ENCODE measurements at places on chromosomes 12 and 14.

- DNase-seq: no peak
Measured at GRCh38 chr14:81818271-81818670, 284.6 kb upstream of the SEL1L start.

GRCh38 chr14:75401361-75401760, 26.5 kb upstream of the JDP2 start:
- DNase-seq: no peak

GRCh38 chr12:102023343-102023930, 38.4 kb downstream of the WASHC3 start:
- DNase-seq: no peak

DNA sequence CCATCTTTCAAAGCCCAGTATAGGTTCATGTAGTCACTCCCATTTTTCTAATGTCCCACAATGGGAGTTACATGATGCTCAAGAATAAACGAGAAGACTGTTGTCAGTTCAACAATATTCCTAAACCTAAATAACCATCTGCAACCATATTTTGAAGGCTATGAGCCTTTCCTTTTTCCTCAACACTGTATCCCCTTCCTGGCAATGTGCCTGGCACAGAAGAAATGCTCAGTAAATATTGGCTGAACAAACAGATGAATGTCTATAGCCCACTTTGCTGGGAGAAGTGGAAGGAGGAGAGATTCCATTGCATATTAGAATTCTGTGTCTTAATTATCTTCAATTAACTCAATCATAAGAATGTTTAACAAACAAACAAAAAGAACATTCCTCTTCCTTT, 6.1 kb downstream of the ARMH4 start:
- no peak for DNase-seq

DNA sequence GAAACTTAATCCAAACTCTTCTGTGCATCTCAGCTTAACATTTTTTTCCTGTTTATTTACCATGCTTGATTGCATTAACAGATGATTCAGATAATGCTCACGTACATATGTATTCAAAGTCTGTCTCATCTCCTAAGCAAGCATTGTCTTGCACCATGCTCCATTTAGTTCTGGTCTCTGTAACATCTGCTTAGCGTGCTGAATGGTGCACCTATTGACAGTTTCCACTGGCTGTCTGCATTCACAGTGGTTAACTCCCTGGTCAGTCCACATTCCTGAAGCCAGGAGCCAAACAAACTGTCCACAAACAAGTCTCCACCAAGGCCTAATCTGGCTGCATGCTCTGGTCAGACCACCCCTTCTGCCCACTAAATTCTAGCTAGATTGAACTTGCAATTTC, 83.9 kb downstream of the KNTC1 start:
- no peak for DNase-seq

- DNase-seq: no peak
Measured at GRCh38 chr12:92213166-92213565, 67.5 kb upstream of the BTG1 start.

- DNase-seq: no peak
Measured at GRCh38 chr12:27539191-27539631, 15.2 kb downstream of the PPFIBP1 start.

GRCh38 chr14:76810953-76811400, 1.7 kb downstream of the ANGEL1 start:
- no peak for DNase-seq

- DNase-seq: no peak
Measured at GRCh38 chr12:101018540-101018939, 191.5 kb downstream of the SLC5A8 start.

DNA sequence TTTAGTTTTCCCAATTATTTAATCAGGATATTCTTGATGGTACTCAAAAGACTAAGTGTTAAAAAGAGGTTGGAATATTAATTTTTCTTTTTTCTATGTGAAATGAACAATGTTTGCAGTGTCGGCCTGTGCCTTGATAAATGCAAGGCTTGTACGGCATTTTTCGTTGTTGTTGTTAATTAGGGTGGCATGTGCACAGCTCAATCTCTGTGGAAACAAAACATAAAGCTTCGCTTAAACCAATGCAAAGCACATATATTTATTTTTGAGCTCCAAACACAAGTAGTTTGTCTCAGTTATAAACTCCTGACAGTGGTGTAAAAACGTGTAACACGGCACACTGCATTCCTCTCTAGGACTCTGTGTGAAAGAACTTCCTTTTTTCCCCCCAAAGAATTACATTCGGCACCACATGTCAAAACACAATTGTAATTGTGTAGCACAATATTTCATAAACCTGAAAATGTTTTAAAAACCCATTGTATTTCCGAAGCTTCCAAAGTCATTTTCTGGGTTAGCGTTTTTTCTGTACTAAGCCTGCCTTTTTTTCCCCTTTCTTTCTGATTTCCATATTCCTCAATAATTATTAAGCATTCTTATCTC, 498.0 kb downstream of the VRK1 start:
- no peak for DNase-seq

DNA sequence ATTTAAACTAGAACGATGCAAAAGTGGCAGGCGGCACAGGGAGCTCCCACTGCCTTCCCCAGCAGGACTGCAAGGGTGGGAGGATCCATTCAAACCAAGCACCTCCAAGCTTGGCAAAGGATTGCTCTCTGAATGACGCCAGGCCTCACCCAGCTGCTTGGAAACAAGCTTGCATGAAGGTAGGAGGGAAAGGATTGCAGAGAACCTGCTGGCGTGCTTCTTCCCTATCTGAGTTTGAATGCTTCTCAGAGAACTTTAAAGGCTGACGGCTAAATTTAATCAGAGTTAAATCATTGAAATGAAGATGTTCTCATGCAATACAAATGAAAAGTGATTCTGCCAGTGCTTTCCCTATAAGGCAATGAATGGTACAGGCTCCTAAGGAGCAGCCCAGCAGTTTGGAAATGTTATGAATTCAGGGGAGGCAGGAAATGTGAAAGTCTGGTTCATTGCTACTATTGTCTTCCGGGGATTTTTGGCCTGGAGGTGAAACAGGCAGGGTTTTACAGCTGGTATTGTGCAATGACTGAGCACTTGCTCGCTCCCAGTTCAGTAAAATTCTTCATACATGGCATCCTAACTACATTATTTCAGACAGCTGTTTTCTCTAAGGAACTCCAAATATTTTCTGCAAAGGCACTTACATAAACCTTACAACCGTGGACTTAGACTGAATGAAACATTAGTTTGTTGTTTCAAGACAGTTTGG, 31.9 kb upstream of the DUSP6 start:
- DNase-seq: no peak

DNA sequence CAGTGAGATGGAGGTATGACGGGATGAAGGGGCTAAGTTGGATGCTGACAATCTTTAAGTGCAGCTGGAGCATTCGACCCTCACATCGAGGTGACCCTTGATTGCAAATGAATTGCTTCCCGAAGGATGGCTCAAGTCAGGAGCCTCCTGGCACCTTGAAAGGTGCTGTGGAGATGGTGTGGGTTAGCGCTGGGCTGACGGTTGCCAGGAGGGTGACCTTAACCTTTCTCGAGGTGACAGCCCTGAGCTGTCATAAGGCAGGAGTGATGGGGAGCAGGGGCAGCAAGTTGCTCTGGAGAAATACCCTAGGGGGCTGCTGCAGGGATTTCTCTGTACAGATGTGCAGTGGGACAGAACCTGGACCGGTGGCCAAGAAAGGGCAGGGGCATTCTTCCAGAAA, 122.8 kb downstream of the CRACR2A start:
- no peak for DNase-seq

GRCh38 chr12:89874146-89874545, 165.5 kb upstream of the ATP2B1 start:
- DNase-seq: no peak

- DNase-seq: no peak
Measured at GRCh38 chr14:67515386-67516079, 17.6 kb upstream of the PLEKHH1 start.

DNA sequence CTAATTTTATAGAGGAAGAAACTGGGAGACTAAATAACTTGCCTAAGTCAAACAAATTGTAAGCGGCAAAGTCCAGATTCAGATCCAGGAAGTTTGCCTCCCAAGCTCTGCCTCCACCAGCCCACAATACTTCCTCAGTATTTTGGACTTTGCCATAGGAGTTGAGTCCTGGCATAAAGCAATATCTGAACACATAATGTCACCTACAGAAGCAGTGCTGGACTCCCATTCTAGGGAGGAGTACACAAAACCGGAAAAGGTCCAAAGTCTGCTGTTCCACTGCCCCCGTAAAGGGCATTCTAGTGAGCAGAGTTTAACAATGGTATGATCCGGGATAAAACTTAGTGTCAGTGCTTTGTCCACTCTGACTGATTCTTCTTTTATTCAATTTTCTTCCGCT, 340.5 kb downstream of the FUT8 start:
- no peak for DNase-seq

DNA sequence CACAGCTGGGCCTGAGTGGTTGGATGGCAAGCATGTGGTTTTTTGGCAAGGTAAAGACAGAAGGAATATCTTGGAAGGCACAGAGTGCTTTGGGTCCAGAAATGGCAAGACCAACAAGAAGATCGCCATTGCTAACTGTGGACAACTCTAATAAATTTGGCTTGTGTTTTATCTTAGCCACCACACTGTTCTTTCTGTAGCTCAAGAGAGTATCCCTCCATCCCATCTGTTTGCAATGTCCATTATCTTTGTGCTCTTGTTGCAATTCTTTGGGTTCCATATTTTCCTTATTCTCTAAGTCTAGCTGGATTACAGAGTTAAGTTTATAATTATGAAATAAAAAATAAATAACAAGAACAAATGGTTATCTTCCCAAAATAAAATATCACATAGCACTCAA, 6.7 kb upstream of the DAAM1 start:
- DNase-seq: no peak

DNA sequence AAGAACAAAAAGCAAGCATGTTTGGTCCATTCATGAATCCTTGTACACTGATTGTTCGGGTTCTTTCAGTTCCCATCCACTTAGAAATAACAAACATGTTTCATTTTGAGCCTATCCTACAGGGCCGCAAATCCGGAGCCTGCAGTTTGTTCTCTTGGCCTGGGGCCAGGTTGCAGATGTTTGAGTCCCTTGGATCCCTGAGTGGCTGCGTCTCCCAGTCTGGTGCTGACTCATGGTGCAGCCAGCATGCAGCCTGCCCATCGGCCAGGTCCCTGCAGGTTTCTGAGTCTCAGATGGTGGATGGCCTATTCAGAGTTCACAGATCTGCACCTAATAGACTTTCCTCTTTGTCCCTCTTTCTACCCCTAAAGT, 1.9 kb upstream of the DYNC1H1 start:
- peak; percentile 77 for DNase-seq

GRCh38 chr12:10218021-10218420, 5.3 kb downstream of the GABARAPL1 start:
- DNase-seq: no peak

- no peak for DNase-seq
Measured at GRCh38 chr12:128408669-128409068, 141.7 kb downstream of the TMEM132C start.

DNA sequence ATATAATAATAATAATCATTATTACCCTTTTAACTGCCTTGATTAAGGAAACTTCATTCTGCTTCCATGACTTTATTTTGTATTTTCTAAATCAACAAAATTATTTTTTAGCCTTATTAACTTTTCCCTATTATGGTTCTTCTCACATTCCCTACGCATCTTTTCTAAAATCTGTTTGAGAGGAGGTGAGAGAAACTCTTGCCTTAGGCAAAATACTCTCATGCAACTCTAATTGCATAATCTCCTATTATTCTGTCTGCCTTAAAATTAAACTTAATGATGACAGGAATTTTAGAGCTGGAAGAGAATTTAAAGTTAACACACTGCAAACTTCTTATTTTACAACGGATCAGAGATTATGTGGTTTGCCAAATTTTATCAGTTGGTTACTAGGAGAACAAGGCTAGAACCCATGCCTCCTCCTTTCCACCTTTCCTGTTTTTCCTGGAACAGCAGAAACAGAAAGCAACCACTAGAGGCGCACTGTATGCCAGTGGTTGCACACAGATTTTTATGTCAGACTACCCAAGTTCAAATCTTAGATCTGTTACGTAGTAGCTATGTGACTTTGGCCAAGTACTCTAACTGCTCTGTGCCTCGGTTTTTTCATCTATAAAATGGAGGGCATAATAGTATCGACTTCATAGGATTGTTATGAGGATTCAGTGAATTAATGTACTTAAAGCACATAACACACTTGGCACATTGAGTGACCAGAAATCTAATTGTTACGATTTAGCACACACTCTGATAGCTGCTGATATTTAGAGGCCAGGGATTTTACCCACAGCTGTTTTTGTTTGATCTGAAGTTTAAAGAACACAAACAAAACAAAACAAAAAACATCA, 4.3 kb upstream of the BRMS1L start:
- no peak for DNase-seq

- no peak for DNase-seq
Measured at GRCh38 chr12:131921866-131922769, 7.0 kb upstream of the PUS1 start.

- DNase-seq: no peak
Measured at GRCh38 chr12:109436188-109436560, 40.9 kb downstream of the KCTD10 start.

DNA sequence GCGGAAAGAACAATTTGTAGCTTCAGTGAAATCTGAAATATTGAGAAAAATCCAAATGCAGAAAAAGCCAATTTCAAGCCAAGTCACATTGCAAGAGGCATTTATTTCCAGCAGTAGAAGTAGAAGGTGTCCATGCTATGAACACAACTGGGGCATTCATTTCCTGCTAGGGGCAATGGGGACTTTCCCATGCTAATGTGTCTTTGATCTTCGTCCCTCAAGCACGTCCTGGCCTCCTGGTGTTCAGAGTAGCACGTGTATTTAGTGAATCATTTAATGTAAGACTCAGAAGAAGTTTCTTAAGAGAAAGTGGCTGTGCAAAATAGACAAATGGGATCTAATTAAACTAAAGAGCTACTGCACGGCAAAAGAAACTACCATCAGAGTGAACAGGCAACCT, 267.9 kb downstream of the TMEM132C start:
- DNase-seq: no peak

GRCh38 chr12:19458733-19459132, 19.4 kb downstream of the AEBP2 start:
- DNase-seq: no peak

DNA sequence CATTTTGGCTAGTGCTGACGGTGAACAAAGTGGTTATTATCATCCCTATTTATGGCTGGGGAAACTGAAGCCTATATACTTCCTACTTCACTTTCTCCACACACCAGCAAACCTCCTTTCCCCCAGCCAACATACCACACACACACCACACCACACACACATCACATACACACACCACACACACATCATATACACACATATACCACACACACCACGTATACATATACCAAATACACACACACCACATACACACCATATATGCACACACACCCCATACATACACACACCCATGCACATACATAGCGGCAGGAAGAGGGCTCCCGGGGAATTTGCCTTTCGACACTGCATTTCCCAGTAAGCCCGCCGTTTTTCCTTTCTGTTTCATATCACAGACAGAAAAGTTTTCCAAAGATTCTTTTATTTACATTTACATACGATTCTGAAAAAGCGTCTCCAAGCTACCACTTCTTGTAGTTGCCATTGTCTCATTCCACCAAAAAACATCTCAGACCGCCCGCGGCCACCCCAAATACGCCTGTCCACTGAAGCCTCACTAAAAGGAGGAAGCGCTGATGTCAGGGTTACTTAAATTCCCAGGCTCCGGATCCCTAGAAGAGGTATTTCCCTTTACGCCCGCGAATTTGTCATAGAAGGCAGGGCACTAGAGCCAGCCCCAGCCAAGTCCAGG, 823 bp upstream of the RAB5B start:
- DNase-seq: no peak
